IPS DF 19.7 (cell line): ENCODE measurements at places on chromosomes 5 and 9.

GRCh38 chr5:2017540-2018389 is 135.0 kb upstream of the IRX4 start:
- no peak for DNase-seq

- no peak for DNase-seq
Measured at GRCh38 chr5:91977579-91977978, 594.5 kb upstream of the ARRDC3 start.

DNA sequence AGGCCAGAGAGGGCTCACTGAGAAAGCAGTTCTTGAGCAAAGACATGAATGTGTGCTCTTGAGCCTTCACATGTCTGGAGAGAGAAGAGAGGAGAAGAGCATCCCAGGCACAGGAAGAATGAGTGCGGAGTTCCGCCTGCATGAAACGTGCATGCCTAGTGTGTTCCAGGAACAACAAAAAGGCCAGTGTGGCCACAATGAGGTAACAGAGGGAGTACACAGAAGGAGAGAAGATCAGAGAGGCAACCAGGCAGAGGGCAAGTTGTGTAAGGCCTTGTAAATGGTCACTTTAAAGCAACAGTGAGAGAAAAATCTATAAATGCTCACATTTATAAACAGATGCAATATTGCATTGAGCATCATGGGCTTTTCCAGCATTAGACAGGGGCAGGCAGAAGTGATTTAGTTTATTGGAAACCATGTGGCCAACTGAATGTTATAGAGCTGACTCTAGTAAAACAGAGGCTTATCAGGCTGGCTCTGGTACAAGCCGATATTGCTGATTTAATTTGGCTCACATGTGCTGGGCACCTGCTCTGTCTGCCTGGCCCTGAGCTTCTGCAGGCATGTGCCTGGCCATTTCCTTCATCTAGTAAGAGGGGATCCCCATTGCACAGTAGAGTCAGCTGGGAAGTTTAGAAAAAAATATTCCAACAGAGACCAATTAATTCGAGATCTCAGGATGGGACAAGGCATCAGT is 185.3 kb downstream of the SAXO1 start:
- no peak for DNase-seq

DNA sequence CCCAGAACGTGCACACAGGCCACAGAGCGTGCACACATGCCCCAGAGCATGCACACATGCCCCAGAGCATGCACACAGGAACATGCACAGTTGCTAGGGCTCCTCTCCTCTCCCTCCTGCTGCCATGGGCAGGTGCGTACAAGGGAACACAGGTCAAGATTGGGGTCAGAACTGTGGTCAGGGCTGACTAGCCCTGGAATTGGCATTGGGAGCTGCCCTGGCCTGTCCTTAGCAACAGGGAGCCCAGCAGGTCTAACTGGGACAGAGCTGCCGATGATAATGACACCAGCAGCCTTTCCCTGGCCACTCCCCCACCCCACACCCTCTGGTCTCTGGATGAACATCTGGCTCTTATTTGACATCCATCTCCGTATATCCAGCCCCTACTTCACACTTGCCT is 8.0 kb downstream of the PCDH1 start:
- no peak for DNase-seq

DNA sequence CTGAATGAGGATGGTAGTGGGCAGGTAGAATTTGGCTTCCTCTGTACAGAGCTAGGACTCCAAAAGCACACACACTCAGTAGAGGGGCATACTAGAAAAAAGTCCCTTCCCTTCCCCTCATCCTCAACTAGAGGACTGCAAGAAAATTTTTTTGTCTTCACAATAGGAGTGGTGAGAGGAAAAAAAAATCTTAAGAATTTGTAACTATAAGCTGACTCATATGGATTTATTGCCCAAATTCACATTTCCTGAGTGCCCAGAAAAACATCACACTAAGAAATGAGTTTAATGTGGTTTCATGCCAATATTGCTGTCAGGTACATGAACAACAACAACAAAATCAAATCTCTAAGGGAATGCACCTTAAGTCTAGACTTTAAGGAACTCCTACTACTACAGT is 43.7 kb downstream of the RANBP6 start:
- DNase-seq = no peak

GRCh38 chr5:132016721-132017250 is 5.3 kb upstream of the ACSL6 start:
- no peak for DNase-seq

DNA sequence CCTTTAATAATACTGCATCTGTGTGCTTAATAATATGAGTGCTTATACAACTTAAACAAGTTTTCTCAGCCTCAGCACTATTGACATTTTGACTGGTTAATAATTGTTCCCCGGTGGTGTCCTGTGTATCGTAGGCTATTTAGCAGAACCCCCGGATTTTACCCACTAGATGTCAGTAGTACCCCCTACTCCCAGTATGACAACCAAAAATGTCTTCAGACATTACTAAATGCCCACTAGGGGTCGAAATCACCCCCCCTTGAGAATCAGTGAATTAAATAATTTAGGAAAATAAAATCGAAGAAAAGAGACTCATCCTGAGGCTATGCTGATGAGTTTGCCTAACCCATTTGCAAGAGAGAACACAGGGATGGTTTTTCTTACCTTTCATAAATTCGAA is 166.3 kb downstream of the ATP10B start:
- peak; percentile 23 for DNase-seq

DNA sequence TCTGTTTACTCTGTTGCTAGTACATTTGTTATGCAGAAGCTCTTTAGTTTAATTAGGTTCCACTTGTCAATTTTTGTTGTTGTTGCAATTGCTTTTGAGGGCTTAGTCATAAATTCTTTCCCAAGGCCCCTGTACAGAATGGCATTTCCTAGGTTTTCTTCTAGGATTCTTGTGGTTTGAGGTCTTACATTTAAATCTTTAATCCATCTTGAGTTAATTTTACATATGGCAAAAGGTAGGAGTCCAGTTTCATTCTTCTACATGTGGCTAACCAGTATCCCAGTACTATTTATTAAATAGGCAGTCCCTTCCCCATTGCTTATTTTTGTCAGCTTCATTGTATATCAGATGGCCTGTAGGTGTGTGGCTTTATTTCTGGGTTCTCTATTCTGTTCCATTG is 792.4 kb downstream of the PTPRD start:
- DNase-seq = no peak

- no peak for DNase-seq
Measured at GRCh38 chr9:122900791-122901190, 4.4 kb downstream of the RC3H2 start.

DNA sequence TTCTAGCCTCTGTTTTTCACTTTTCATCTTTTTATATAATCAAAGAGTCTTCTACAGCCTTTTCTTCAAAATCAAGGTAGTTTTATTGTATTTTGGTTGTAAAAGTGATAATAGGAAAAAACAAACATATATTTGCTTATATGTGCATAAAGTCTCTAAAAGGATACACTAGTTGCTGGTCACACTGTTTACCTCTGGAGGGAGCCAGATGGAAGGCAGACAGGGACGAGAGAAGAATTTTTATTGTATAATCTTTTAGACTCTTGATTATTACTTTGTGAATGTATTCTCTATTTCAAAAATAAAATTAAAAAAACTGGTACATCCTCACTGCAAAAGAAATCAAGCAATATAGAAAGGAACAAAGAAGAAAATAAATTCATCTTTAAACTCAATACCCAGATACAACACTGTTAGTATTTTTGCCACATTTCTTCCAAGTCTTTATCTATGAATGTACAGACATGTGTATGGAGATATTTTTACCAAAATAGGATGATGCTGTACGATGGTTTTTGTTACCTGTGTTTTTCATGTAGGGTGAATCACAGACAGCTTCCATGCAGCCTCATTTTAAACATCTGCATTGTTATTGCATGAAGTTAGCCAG is 6.1 kb upstream of the RNF183 start:
- no peak for DNase-seq

GRCh38 chr9:125911861-125912644 is 164.9 kb downstream of the PBX3 start:
- DNase-seq = no peak

DNA sequence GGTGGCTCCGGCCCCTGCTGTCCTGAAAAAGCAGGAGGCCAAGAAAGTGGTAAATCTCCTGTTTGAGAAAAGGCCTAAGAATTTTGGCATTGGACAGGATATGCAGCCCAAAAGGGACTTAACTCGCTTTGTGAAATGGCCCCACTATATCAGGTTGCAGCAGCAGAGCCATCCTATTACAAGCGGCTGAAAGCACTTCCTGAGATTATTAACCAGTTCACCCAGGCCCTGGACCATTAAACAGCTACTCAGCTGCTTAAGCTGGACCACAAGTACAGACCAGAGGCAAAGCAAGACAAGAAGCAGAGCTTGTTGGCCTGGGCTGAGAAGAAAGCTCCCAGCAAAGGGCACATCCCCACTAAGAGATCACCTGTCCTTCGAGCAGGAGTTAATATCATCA is 89.7 kb downstream of the MLLT3 start:
- DNase-seq = no peak

DNA sequence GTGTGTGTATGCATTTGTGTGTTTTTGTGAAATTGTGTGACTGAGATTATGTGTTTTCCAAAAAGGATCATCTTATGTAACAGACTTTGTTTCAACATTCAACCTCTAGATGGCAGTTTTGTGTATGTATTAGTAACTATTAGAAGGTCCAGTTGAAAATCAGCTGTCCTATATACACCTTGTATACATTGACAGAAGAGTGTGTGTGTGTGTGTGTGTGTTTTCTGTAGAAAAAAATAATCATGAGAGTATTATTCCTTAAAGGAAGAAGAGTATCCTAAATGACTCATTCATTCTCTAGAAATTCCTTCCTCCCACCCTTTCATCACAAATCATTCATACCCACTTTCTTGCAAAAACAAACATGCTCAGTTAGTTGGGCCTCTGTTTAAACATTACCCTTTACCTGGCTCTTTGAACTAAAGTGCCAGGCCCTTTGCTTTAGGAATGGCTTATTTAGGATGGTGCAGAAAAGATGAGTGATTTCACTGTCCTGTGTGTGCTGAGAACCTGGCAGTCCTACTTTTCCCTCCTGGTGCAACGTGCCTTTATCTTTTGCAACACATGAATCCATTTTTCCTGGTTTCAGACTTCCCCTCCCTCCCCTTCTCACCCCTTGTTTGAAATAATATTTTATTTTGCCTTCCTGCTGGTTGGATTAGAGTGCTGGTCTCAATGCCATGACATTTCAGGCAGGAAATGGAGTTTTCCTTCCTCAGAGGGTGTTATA is 152.2 kb downstream of the ARHGAP26 start:
- no peak for DNase-seq

GRCh38 chr5:57494104-57495098 is 11.8 kb upstream of the ACTBL2 start:
- DNase-seq = no peak

GRCh38 chr9:35908504-35909125 is 675 bp upstream of the SPAAR start:
- no peak for DNase-seq

DNA sequence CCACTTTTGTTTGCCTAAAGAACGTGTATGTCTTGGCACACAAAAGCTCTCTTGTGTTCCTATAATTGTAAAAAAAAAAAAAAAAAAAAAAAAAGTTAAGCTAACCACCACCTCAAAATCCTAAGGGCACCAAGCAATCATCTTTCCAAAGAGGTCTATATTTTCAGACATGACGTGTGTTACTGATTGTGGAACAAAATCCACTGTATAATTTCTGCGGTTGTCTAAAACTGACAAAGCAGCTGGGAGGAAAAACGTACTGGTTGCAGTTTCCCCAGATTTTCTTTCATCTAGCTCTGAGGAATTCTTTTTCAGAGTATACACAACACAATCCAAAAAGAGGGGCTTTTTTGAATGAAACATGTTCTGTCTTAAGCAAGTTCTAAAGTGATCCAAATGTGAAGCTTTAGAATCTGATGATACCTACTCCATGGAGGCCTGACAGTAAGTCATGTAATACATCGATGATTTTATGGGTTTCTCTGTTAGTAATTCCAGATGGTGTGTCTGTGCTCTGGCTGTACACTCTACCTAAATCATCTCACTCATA is 375.6 kb upstream of the NUDT12 start:
- no peak for DNase-seq

DNA sequence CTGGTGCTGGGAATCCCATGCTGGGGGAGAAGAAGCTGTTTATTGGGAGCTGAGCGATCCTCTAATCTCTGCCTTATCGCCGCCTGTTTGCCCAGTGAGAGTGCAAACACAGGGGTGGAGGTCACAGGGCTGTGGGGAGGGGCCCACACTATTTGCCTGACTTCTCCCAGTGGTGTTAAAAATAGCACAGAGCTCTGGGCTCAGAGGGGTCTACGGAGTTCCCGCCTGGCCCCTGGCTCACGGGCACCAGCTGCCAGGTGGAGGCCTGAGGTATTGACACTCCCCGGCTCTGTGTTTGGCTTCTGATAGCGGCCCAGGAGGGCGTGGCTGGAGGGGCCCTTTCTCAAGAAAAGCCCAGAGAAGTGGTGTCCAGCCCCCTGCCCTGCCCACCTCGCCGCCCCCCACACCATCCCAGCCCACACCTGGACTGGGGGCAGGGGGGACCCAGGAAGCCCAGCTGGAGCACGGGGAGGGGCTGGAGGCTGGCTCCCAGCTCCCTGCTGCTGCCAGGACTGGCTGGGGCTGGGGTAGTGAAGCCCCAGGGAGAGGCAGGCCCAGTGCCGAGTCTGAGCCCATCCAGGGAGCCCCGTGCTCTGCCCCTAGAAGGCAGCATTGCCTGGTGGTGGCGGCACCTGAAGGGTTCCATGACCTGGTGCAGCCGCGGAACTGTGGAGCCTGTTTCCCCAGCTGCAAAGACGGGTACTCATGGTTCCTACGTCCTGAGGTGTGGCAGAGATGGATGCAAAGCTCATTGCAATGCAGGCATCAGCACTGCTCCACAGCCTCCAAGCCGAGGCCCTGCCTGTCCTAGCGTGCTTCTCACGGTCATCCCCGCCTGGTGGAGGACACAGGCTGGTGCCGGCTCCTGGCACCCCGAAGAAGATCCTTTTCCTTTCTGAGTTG is 35.7 kb upstream of the EGFL7 start:
- DNase-seq = no peak

DNA sequence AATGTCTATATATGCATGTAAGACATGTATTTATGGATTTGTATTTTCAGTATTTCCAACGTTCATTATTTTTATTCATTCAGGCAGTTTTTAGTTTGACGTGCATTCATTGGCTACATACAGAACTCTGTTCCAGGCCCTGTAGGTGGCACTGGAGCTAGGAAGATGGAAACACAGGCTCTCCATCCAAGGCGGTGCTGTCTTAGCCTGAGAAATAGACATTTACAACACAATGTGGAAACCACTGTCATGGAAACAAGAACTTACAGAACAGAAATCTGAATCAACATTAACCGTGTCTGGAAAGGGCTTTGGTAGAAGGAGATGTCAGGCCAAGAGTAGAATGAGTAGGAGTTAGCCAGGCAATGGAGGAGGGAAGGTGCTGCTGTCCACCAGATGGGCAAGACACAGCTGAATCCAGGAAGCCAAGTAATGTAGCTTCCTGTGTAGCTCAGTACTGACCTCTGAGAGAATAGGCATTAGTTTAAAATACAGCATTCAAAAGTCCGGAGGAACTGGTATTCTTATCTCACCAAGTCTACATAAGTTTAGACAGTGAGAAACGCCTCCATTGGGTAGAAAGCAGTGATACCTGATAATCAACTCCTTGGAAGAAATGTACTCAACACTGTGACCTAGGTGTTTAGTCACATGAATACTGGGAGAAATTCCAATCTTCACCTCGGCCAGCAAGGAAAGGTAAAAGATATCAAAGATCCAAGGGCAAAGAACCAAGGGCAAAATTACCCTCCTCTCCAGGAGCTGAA is 388.6 kb upstream of the CDH6 start:
- peak; percentile 17 for DNase-seq

GRCh38 chr9:132456241-132456640 is 46.2 kb downstream of the CFAP77 start:
- DNase-seq = no peak

GRCh38 chr5:170416526-170416925 is 27.4 kb upstream of the KCNMB1 start:
- no peak for DNase-seq

GRCh38 chr9:389758-390157 is 175.1 kb downstream of the DOCK8 start:
- DNase-seq = no peak
